ENCODE measurements at places on chromosomes 1 and 21. TPM values are rescaled to one million over a fixed set of nuclear protein-coding genes. Genes with fewer than 3 reads are reported as not detected.
A peak's percentile ranks its signal among the peaks of the same experiment; 100 is the strongest.

DNA sequence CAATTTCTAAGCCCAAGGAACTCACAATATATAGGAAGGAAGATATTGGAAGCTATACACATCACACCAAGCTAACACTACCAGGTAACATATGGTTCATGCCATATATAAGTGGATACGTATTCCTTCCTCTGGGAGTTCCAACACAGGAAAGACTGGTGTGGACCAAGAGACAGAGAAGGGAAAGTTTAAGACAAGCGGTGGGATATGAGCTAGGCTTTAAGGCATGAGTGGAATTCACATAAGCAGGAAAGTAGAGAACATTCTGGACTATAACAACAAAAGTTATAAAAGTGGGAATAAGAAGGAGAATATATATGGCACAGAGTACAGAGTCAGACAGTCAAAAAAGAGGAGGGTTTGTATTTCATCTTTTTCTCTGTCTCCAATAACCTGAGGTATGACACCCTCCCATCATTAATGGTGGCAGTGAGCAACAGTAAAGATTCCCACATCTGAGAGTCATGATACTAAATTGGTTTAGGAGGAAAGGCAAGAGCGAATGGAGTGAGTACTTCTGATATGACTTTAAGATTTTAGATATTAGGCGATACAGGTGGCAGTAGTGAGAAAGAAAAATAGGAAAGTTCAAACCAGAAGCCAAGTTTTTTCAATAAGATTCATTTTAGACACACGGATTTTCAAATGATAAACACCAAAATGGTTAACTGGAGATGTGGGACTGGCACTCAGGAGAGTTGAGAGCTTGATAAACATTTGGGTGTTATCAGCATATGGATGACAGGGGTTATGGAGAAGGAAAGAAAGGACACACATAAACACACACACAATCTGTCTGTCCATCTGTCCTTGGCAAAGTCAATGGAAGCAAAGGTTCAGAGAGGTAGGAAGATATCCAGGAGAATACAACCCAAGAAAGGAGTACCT lies 87.4 kb upstream of the TTC39A start:
- H3K27ac ChIP-seq: no peak overlapping the region
- no peak overlapping the region for H3K4me3 ChIP-seq
- H3K4me1 ChIP-seq: no peaks in the 10 kb centered on the region
- no peaks in the 10 kb centered on the region for H3K36me3 ChIP-seq
- DNase-seq: no peak

GRCh38 chr1:225685476-225686176 lies 32.7 kb upstream of the ENAH start:
- no peaks in the 10 kb centered on the region for H3K27me3 ChIP-seq
- no peak for DNase-seq
- no peaks in the 10 kb centered on the region for H3K4me1 ChIP-seq
- H3K36me3 ChIP-seq: no peaks in the 10 kb centered on the region
- no peak overlapping the region for H3K4me3 ChIP-seq

DNA sequence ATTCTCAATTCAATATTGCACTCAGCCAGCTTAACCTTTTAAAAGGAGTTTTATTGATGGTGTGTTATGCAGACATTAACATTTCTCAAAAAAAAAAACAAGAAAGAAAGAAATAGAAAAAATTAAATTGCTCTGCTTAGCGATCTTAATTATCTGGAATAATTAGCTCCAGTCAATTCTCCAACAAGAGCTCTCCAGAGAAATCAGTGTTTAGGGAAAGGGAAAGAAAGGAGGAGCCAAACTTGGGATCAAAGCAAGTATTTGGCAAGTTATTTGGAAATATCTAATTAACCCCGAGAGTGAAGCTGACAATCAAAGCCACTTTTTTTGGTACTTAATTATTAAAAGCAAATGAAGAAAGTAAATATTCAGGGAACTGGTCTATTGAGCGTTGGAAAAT lies 60.7 kb upstream of the CAMK1G start:
- H3K36me3 ChIP-seq: no peaks in the 10 kb centered on the region
- H3K4me1 ChIP-seq: no peaks in the 10 kb centered on the region
- no peak overlapping the region for H3K4me3 ChIP-seq
- DNase-seq: no peak

DNA sequence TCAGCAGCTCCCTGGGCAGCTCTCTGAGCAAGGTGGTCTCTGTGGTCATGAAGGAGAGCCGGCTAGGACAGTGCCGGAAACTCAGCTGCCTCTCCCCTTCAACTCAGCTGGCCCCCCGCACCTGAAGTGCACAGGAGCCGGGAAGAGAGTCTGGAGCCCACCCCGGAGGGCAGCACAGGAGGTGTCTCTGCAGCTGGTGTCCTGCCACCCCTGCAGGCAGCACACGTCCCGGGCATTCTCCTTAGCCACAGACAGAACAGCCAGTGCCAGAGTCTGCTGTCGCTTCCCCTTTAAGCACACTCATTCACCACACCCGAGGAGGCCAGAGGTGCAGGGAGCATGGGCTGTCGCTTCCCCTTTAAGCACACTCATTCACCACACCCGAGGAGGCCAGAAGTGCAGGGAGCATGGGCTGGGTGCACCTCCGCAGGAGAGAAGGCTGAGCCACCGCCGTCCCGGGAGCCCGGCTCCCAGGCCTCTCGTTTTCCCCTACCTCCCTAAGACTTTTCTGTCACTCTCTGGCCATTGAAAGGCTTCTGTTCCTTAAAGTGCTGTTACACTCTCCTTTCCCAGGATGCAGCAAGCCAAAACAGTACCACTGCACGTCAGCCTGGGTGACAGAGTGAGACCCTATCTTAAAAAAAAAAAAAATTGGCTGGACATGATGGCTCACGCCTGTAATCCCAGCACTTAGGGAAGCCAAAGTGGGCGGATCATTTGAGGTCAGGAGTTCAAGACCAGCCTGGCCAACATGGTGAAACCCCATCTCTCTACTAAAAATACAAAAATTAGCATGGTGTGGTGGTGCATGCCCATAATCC lies 16.9 kb upstream of the SAMD11 start:
- no peaks in the 10 kb centered on the region for H3K36me3 ChIP-seq
- peaks cover 15% of the 10 kb centered on the region for H3K4me1 ChIP-seq
- no peaks in the 10 kb centered on the region for H3K27me3 ChIP-seq
- DNase-seq: peak; percentile 21
- no peak overlapping the region for H3K4me3 ChIP-seq

GRCh38 chr21:31394309-31394708 lies 50.2 kb upstream of the TIAM1 start:
- no peaks in the 10 kb centered on the region for H3K36me3 ChIP-seq
- H3K4me1 ChIP-seq: peaks cover 9% of the 10 kb centered on the region
- H3K4me3 ChIP-seq: no peak overlapping the region
- DNase-seq: no peak
- no peak overlapping the region for H3K27ac ChIP-seq

NBPF3 gene
- 38.3 TPM for total RNA-seq

CD1E gene
- total RNA-seq: 0.16 TPM

RGSL1 gene
- total RNA-seq: 25.9 TPM

Measured in testis (tissue), 5 donors.